ENCODE measurements at places on chromosomes 1 and 21. TPM values are rescaled to one million over a fixed set of nuclear protein-coding genes. Genes with fewer than 3 reads are reported as not detected.

CD52 gene
- total RNA-seq = not detected

NMNAT1 gene
- total RNA-seq = 14.4 TPM

FAM167B gene
- total RNA-seq = 2.1 TPM

INSRR gene
- total RNA-seq = not detected

MTARC1 gene
- 9.6 TPM for total RNA-seq

PTAFR gene
- total RNA-seq = under 0.01 TPM

KIRREL1 gene
- 83.0 TPM for total RNA-seq
